ENCODE measurements at places on chromosomes 6 and 20.
A peak's percentile ranks its signal among the peaks of the same experiment; 100 is the strongest.

DNA sequence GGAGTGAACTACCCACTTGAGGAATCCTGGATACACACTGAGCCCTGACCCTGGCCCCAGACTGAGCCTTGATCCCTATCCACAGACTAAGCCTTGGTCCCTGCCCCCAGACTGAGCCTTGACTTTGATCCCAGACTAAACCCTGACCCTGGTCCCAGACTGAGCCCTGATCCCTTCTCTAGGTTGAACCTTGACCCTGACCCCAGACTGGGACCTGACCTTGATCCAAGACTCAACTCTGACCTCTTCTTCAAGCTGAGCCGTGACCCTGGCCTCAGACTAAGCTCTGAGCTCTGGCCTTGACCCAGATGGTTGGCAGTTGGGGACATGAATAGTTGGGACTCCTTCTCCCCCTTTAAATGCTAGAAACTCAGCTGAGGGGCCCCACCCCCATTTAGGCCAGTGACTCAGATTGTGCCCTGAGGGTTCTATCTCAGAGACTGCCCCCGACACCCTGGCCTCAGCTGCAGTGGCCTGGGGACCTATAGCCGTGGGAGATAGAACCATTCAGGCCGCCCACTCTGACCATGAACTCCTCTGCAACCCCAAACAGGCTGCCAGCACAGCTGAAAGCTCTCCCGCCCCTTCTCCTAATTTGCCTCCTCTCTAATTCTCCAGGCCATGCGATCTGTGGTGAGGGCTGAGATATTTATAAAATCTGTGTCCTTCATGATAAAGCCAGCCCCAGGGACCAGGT is 84.7 kb downstream of the DLGAP4 start:
- DNase-seq: no peak

- DNase-seq: no peak
Observed at GRCh38 chr20:4036351-4036750, 21.0 kb upstream of the RNF24 start.

GRCh38 chr6:78089531-78089930 is 436.7 kb downstream of the MEI4 start:
- no peak for DNase-seq

- DNase-seq: peak; percentile 94
Observed at GRCh38 chr6:154039231-154039842, at the start of gene OPRM1. Gene OPRM1, plus strand, starts transcription at chr6:154039240. Its CDS starts 305 bp downstream, at chr6:154039545.

GRCh38 chr20:63027221-63027921 is 20.6 kb upstream of the BHLHE23 start:
- DNase-seq: no peak

DNA sequence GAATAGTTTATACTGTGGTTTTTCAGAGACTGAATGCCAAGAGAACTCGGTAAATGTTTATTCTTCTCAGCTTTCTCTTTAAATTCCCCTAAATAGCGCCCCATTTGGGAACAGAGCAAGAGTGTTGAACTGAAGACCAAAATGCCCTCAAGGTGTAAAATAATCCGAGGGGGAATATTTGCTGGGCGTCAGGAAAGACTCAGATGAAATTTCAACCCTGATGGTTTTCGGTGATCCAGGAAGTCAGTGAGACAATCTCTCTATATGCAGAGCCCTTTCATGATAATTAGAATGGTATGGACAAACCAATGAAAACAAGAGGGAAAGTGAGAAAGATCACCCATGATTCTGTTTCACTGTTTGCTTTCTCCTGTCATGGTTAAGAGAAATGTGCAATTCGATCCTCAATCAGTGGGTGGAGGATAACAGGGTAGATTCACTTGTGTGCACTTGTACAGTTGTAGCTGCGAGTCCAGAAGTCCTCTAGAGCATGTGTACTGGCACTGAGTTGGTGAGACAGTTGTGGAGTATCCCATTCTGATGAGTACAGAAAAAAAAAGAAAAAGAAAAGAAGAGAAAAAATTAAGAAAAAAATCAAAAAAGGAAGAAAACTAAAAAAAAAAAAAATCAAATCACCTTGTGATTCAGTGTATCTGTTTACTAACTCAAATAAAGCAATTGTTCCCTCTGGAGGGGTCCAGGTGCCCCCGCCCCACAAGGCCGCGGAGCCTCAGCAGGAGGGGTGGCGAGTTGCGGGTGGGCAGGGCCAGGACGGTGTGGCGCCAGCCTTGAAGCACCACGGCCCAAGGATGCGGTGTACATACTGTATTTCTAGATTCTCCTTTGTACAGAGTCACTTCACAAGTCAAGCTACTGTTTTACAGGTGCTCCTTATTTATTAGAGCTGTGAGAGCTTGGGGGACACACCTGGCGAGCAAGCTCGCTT is 164.9 kb downstream of the SCML4 start:
- no peak for DNase-seq

- no peak for DNase-seq
Observed at GRCh38 chr6:122673343-122673961, 63.2 kb downstream of the PKIB start.

DNA sequence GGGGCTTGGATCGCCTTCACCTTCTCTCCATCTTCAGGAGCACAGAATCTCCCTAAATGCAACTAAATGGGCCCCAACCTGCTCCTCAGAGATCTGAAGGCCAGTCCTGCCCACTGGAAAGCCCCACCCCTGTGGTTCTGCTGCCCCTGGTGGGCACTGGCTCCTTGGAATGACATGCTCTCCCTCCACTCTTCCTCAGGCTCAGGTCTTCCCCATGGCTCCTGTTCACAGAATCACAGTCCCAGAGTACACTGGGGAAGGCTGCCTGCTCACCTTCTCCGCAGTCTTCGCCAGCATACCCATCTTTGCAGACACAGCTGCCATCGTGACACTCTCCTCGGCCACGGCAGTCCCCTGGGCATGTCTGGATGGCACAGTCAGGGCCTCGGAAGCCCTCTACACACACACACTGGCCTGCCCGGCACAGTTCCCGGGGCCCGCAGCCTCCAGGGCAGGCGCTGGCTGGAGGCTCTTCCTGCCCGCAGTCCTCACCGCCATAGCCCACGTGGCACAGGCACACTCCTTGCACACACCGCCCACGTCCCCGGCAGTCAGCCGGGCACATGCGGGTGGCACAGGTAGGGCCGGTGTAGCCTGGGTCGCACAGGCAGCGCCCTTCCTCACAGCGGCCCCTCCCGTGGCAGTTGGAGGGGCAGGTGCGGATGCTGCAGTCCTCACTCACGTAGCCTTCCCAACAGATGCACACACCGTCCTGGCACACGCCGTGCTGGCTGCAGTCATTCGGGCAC is 13.6 kb downstream of the TNXB start:
- no peak for DNase-seq

All from neural progenitor cell (in vitro differentiated cells).